Stimulated activated CD8-positive, alpha-beta memory T cell treated with anti-CD3 and anti-CD28 coated beads, Interleukin-7, amount 100 ng/mL, for 24 hours (primary cell): ENCODE measurements at places on chromosomes 2 and 18.

- DNase-seq: no peak
Measured at GRCh38 chr2:86218124-86218523, 18.9 kb downstream of the MRPL35 start.

- DNase-seq: no peak
Measured at GRCh38 chr2:101524806-101525430, 50.0 kb upstream of the RFX8 start.

DNA sequence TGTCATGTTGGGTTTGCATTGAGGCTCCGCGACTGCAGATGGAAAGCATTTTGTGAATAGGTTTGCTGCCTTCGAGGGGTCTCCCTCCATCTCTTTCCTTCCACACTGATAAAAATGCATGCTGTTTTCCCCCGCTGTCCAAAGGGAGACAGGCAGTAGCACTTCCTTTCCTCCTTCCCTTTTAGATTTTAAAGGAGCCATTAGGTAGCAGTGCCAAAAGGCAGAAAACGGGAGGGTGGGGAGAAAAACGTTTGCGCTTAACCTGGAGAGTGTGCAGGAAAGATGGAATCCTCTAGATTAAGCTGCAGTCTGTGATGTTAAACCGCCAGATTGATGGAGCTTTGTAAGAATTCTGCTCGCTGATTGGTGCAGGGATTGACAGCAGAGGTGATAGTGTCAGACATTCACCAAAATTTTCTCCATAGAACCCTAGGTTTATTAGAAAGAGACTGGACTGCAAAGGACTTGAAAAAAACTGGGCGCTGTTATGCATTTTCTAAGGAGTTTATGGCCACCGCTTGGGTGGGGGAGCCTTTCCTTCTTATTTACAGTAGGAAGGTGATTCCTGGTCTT lies 688 bp downstream of the MAPRE2 start:
- DNase-seq: no peak

DNA sequence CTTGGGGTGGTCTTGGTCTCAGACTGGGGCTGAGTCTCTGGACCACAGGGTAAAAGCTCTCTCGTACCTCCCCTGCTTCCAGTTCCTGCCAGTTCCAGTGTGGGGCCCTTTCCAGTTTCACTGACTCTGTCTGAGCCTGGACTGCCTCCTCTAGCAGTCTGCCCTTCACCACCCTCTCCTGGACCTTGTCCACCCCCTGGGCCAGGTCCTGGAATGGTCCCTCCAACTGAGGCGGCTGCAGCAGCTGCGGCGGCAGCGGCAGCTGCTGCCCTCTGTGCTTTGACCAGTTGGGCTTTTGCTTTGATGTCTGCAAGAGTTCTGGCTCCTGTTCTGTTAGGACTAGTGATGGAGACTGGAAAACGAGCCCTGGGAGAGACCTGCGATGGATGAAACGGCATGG lies 70.7 kb upstream of the DTNB start:
- no peak for DNase-seq

DNA sequence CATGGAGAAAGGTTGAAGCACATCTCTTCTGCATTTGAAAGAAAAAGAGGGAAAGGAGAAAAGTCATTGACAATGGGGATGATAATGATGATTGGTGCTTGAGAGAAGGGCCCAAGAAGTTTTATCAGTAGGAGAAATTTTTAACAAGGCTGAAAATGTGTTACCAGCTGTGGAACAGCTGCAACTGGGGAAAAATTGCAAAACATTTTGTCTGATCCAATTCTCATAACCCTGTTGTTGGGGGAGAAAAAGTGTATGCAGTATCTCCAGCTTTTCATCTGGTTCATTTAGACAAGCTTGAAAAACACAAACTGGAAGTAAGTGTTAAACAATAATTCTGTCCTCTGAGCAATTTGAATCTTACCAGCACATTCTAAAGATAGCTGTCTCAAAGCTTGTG lies 92.7 kb downstream of the CSRNP3 start:
- DNase-seq: no peak
